ENCODE measurements at places on chromosomes 1 and 21.

DNA sequence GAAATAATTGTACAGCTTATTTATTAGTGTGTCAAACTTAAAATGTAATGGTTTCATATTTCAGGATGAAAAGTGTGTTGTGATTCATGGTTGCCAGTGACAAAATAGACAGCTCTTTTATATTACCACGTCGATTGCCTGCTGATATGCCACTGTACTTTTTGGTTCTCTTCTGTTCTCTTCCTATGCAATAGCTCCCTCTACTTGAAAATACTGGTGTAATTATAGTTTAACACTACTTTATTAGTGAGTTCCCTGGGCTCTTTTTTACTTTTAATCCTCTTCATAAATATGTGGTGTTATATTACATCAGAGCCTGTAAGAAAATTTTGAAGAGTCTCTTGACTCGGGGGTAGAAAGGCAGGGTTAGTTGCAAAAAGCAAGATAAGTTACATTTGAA, 111.3 kb downstream of the PATJ start:
- no peak for DNase-seq

DNA sequence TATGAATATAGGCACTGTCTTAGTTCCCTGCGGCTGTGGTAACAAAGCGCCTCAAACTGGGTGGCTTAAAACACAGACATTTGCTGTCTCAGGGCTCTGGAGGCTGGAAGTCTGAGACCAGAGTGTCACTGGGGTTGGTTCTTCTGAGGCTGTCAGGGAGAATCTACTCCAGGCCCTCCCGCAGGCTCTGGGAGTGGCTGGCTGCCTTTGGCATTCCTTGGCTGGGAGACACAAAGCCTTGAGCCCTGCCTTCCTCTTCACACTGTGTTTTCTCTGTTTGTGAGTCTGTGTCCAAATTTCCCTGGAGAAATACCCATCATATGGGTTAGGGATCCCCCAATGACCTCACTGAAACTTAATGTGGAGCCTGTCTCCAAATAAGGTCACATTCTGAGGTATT, 38.5 kb downstream of the B3GALT5 start:
- DNase-seq = no peak

GRCh38 chr1:26218906-26219494, 15.0 kb upstream of the CEP85 start:
- no peak for DNase-seq

DNA sequence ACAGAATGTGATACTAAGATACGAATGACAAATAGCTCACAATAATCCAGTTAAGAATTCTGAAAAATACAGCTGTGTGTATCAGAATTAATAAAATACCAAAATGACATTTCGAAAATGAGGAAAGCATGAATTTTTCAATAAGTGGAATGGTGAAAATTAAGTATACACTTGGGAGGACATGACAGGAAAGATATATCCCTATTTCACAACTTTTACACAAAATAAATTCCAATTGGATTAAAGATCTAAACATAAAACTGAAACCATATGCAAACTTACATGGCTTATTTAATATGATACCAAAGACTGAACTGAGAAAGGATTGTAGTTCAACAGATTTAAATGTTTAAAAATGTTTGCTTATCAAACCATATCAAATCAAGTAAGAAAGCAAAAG, 510.4 kb upstream of the ADAMTS5 start:
- DNase-seq = no peak

- DNase-seq = no peak
Observed at GRCh38 chr1:9687120-9687873, 35.8 kb downstream of the PIK3CD start.

DNA sequence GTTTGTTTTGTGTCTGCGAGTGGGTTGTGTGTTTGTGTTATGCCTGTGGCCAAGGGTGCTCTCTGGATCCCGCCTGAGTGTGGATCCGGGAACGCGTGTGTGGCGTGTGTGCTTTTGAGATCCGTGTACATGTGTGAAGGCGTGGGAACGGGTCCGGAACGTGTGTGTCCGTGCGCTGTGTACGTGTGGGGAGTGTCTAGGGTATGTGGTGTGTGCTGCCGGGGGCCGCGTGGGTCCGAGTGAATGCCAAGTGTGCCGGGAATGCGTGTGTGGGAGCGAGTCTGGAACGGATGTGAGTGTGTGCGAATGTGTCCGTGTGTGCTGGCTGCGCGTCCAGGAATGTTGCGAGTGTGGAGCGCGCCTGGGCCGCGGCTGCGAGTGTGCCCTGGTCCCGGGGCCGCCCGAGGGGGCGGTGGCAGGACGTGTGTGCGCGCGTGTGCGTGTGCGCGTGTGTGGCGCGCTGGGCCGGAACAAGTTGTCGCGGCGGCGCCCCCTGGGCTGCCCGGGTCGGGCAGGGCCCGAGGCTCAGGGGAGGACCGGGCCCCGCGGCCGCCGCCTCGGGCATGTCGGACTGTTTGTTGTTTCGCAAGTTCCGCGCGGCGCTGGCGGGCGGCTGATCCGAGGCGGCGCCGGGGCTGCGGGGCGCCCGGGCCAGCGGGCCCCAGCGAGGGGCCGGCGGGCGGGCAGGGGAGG, 953 bp downstream of the PTPRU start:
- no peak for DNase-seq

DNA sequence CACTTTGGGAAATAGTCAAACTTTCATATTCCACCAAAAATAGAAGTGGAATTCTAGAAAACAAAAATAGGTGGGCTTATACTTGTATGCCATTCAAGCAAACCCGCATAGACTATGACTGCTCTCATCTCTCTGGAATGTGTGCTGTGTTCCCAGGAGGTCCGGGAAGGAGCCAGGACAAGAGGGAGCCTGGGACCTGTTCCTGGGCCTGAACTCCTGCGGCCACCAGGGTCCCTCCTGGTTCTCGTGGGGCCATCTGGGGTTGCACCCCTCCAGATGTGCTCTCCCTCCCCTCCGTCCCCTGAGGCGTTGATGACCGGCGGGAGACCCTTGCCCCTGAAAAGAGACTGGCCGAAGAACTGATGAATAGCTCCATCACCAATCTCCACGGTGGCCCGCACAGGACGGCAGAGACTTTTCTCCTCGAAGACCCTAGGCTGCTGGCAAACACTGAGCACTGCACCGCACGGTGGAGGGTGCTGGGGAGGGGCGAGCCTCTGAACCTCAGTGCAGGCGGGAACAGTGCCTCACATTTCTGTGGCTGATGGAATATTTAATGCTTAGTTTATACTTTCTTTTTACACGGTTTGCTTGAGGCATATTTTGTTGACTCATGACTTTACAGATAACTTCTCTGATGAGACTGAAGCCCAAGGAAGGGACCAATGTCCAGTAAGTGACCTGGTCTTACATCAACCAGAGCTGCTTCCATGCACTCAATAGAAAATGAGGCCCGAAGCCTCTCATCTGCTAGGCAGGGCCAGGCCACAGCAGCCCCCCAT, 9.6 kb upstream of the ADARB1 start:
- no peak for DNase-seq

DNA sequence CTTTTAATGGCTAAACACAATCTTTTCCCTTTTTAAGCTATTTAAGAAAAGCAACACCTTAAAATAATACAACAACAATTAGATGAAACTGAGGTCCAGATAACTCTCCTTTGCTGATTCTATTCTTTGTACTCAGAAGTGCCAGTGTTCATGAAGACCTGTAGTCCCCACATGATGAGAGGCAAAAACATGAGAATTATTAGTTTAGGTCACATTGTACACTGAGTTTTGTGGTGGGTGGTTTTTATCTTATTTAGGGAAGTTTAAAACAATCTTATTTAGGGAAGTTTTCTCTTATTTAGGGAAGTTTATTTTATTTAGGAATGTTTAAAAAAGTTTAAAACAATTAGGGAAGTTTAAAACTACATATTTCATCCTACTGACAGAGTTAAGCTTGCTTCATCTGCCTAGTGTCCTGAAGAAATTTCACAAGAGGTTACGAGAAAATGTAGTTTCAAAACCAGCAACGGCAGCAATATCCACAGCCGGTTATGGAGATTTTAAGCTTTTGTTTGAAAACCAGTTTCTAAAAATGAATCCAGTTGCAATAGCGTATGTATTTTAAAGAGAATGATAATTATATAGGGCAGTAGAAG, 7.8 kb upstream of the OR14I1 start:
- no peak for DNase-seq

GRCh38 chr1:236356141-236356540, 37.9 kb upstream of the EDARADD start:
- no peak for DNase-seq

DNA sequence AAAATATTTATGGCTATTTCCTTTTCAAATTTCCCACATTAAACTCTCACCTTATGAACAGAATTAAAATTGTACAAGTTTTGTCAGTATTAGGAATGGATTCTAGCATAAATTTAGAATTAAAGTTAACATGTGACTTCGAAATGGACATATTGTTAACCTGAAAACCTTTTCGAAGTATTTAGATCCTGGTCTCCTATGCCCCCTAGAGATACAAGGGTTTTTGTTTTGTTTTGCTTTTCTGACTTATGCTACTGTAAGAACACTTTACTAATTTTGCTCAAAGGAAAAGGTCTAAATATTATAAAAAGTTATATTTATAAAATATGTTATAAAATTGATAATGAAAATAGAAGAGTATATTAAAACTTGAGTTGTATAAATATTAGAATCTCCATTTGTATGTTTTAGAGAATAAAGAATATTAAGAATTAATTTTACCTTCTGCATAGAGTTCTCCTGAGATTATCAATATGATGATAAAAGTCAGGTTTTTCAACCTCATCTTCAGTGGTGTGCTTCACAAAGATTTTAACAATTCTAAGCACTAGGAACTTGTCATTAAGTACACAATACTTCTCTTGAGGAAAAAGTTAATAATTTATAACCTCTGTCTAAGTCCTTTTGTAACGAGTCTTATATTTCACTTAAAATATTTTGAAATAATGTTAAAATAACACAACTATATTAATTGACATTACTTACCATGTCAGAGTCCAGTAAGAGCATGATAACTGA, at the start of gene F13B:
Gene F13B, minus strand, starts transcription at position 542 of the 738 bp plus-strand sequence. Its CDS starts 37 bp downstream, at position 505.
- no peak for DNase-seq

DNA sequence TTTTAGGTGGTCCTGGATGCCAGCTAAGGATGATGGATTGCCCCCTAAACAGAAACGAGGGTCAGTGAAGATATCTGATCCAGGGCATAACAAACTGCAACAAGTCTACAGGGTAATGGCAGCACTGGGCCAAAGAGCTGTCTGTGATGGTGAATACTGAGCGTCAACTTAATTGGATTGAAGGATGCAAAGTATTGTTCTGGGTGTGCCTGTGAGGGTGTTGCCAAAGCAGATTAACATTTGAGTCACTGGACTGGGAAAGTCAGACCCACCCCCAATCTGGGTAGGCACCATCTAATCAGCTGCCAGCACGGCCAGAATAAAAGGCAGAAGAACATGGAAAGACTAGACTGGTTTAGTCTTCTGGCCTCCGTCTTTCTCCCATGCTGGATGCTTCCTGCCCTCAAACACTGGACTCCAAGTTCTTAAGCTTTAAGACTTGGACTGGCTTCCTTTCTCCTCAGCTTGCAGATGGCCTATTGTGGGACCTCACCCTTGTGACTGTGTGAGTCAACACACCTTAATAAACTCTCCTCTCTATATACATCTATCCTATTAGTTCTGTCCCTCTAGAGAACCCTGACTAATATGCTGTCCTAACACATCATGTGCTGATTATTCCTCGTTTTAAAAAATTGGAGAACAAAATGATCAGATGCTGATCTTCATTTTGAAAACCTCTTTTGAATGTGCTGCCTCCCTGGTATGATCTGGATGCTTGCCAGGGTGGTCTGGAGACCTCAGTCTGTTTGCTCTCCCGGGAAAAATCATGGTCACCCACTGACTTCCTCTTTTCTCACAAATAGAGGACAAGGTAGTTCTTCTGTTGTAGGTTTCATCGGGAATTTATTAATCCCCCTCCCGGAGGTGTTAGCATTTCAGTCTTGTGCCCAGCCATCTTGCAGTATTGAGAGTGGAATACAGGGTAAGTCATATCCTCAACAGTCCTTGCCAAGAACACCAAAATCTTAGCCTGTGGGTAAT, 234.7 kb downstream of the SETD4 start:
- DNase-seq = no peak

GRCh38 chr1:56837244-56837939, 17.2 kb upstream of the C8A start:
- no peak for DNase-seq

GRCh38 chr1:68571454-68572235, 74.8 kb upstream of the DEPDC1 start:
- DNase-seq = no peak

DNA sequence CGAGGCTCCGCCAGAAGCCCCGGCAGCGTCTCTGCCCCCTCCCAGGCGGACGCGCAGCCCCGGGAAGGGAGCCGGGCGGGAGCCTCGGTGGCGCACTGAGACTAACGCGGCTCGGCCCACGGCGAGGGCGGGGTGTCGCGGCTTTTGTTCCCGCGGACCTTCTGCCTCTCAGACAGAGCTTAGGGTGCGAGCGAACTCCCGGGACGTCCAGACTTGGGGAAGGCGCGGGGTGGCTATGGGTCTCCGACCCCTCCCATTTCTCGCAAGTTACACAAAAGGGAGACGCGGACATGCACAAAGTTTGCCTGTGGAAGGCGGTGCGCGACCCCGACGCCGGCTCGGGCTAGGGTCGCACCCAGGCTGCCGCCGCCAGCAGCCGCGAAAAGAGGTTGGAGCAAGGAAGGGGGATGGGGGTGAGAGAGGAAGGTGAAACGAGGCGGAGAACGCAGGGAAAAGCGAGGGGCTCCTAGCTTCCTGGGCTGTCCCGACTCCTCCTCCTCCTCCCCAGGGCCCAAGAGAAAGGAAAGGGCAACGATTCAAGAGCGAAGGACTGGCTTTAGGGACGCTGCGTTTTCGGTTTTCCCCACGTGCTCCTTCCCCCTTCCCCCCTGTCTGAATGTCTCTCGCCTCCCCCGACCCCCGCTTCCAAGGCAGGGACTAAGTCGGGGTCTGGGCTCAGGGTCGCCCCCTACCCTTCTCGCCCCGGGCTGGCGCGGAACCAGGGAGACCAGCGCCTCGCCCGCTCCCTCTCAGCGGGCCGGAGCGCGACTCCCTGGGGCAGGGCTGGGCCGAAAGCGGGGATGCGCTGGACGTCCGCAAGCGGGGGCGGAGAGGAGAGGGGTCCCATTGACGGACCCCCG, 729 bp downstream of the APP start:
- DNase-seq = no peak

GRCh38 chr1:62796221-62796620, 12.3 kb downstream of the ATG4C start:
- DNase-seq = no peak
